ENCODE measurements at places on chromosomes 1 and 21.

DNA sequence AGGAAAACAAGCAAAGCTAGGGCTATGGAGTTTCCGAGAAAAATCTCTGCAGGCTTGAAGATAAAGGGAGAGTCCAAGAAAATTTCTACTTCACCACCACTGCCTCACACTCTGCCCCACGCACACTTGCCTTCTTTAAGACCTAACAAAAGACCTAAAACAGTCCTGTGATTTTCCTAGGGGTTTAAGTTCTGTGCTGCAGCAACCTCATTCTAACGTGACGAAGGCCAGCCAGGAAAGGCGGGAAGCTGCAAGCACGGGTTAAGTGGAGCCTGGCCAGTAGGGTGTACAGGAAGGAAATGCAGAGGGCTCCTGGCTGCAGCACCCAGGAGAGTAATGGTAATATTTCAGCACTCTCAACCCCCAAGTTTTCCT lies 1.5 kb downstream of the SPATA6 start:
- no peak for DNase-seq

DNA sequence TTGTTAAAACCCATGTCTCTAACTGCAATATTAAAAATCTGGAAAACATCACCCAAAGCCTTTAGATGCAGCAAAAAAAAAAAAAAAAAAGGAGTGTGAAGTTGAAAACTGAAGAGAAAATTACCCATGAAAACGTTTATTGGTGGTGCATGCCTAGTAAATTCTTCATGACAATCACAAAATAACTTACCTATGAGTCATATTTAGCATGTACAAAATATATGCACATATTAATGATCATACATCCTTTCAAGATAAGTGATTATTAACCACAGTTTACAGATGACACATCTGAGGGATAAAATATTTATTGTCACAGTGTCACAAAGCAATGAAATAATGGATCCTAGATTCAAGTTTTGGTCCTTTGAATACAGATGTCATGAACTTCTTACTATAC lies 505.2 kb upstream of the NR5A2 start:
- DNase-seq = no peak

- DNase-seq = no peak
These were observed 22.7 kb upstream of the PIK3CD start for GRCh38 chr1:9628541-9629444.

GRCh38 chr1:193540511-193540910 lies 354.1 kb upstream of the B3GALT2 start:
- DNase-seq = no peak

DNA sequence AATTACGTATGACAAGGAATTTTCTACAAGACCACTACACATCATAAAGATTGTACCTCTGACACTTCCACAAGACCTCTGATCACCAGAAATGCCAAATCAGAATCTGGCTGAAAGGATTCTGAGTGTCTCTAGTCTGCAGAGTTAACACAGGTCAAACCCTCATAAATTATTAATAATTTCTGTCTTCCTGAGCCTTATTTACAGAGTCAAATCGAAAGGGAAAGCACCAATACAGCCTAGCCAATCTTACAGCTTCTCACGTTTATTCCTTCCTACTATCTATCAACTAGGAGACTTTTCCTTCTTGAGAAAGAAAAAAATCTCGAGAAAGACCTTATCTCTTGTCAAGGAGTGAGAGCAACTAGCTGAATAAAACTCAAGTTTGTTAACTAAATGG lies 2151.6 kb downstream of the MRPL39 start:
- DNase-seq = no peak

GRCh38 chr21:38499296-38499695 lies 1.0 kb upstream of the ERG start:
- DNase-seq = no peak

Data from T1000 (cell line).